ENCODE measurements at places on chromosomes 6 and 20.

DNA sequence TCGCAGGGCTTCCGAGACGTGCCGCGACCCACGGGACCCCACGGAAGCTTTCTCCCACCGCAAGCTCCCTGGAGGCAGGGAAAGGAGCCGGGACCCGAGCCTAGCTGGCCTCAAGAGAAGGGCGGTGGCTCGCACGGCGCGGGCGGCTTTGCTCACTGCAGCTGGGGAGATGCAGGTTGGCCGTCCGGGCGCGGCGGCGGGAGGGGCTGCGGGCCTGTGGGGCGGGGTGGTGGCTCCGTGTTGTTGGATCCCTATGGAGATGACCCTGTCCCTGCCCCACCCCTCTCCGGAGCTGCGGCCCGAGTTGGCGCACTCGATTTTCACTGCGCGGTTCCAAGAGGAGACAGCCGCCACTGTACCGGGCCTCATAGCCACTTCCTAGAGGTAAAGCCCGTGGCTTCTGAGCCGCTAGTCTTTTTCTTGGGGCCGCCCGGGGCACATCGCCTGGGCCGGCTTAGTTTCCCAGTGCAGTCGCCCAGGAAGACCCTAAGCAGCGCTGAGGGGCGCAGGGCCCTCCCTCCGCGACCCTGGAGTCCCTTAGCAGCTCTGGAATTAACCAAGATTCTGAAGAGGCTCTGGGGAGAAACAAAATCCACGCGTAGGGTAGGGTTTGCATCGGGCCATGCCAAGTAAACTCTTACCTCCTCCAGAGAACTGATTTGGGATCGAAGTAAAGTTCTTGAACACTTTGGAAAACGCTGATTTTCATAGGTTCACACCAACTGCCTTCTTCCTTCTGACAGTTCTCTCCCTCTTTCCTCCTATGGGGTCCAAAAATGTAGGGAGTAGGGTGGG is at the start of gene ECT2L:
Gene ECT2L, plus strand, starts transcription at position 279 of the 795 bp plus-strand sequence. CDS start 17,188 bp downstream, outside the sequence.
- no peak for DNase-seq

GRCh38 chr6:28425944-28426541 is 17.2 kb downstream of the ZSCAN23 start:
- DNase-seq, result no peak

- no peak for DNase-seq
Observed at GRCh38 chr6:133447924-133448323, 206.8 kb downstream of the EYA4 start.

DNA sequence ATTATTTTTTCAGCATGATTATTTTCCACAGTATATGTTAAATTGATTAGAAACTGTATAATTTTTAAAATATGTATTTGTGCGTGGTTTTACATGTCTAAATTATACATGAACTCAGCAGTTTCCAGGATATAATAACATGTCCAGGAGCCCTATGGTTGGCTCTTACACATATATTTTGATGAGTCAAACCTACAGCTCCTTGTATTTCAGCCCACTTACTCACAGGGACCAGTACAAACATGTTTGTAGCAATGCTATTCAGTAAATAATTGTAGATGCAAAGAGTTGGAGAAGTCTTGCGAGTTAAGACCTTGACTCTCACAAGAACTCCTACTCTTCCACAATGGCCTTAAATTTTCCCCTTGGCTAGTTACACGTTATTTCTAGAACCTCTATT is 107.2 kb upstream of the SASH1 start:
- no peak for DNase-seq

DNA sequence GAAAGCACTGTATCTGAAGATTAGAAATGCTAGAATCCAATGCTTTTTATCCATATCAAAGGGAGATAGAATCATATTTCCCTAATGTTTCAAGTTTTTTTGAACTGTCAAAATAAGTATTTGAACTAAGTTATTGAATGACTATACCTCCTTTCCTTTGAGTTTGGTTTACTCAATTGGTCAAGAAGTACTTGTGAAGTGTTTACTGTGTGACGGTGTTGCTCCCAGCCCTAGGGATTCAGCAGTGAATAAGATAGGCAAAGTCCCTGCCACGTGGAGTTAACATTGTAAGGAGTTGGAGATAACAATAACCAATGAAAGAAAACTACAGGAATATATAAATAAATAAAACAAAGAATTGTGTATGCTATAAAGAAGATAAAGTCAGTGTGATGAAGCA is 535.9 kb downstream of the FRK start:
- DNase-seq, result no peak

- peak; percentile 96 for DNase-seq
Observed at GRCh38 chr20:35954200-35954906, at the start of gene SCAND1. Gene SCAND1 (minus strand): TSS chr20:35954502. CDS start chr20:35954284, 218 bp downstream.

- DNase-seq, result no peak
Observed at GRCh38 chr6:10479939-10480700, 41.0 kb upstream of the GCNT2 start.

- no peak for DNase-seq
Observed at GRCh38 chr6:110833831-110834230, 18.6 kb upstream of the CDK19 start.

- DNase-seq, result no peak
Observed at GRCh38 chr6:89775150-89775549, 44.4 kb downstream of the MDN1 start.

DNA sequence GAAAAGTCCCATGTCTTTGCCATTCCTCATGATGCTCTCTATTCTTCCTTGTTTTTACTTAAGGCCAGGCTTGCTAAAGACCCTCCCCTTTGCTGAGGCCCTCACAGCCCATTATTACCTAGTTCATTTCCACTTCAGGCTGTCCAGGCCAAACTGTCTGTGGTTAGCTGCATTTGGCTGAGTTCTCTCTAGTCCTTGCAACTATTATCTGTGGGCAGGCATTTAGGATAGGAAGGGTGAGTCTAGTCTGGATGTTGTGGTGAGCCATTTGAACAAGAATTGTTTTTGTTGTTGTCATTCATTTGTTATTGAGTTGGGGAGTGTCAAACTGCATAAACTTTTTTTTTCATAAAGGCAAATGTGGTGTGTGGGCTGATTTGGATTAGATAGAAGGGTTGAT is 182.4 kb downstream of the CD109 start:
- no peak for DNase-seq

DNA sequence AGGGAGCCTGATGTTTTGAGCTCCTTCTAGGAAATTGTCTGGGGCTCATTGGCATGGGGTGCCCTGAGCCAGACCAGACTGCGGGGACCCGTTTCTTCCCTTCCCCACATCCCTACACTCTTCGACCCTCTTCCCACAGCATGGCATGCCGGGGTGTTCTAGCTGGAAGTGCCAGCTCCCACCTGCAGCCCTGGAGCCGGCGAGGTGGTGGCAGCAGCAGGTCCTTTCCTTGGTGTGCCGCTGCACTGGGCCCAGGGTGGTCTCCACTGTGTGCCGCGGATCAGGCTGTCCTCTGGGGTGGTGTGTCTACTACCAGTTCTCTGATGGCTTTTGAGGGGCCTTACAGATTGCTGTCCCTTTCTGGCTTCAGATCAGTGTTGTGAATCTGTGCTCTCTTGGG is 7.5 kb upstream of the RWDD1 start:
- no peak for DNase-seq

DNA sequence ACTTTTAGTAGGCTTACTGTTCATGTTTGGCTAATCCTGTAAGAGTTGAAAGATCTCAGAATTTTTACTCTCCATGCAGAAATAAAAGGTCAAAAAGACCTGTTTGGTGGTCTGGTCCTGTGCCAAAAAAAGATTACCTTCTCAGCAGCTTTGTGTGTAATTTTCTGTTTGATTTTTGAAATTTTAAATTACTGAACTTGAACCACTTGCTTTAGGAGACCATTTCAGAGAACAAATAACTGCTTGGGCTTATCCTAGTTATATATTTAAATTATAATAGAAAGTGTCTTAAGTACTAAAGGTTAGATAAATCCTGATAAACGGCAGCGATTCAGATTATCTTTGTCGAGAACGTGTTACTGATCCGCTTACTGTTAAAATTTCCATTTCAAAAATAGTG is 118.3 kb upstream of the GRIK2 start:
- DNase-seq, result no peak

DNA sequence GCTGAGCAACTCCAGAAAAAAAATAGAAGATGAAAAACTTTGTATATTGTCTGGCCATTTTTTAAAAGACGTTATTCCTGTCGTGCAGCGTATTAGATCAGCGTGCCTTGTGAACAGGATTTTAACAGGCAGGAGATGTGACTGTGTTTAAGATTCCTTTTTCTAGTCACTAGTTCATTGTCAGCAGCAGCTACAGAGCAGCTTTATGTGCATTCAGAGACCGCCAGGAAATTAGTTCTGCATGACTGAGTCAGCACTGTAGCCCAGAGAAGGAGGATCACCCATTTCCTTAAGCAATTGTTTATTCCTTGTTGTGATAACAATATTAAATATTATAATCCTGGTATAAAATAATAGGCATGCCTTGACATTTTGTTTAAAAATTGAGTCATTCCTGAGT is 75.4 kb upstream of the ADGRB3 start:
- no peak for DNase-seq

- DNase-seq, result no peak
Observed at GRCh38 chr6:100761841-100762240, 119.3 kb downstream of the ASCC3 start.

DNA sequence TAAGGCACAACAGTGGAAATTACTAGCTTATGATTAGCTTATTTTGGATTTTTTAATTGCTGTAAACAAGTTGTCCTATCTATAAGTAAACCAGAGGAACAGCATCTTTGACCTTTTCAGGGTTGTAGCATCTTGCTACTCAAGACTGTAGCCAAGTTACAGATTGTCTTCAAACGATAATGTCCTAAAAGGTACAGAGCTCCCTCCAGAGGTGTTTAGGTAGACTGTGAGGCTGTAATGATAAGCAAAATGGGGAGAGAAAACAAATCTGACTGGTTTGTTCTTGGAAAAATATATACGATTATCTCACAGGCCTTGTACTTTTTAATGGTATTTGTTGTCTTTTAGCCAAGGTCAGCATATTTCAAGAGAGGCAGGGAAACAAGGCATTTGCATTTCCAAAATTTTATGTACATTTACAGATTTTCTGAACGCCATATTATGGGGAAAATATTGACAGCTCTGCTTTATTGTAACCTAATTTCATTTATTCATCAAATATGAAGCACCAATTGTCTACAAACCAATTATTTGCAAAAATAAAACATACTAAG is 273.4 kb downstream of the MEI4 start:
- DNase-seq, result no peak

GRCh38 chr6:7991536-7991935 is 72.7 kb downstream of the BLOC1S5 start:
- no peak for DNase-seq

DNA sequence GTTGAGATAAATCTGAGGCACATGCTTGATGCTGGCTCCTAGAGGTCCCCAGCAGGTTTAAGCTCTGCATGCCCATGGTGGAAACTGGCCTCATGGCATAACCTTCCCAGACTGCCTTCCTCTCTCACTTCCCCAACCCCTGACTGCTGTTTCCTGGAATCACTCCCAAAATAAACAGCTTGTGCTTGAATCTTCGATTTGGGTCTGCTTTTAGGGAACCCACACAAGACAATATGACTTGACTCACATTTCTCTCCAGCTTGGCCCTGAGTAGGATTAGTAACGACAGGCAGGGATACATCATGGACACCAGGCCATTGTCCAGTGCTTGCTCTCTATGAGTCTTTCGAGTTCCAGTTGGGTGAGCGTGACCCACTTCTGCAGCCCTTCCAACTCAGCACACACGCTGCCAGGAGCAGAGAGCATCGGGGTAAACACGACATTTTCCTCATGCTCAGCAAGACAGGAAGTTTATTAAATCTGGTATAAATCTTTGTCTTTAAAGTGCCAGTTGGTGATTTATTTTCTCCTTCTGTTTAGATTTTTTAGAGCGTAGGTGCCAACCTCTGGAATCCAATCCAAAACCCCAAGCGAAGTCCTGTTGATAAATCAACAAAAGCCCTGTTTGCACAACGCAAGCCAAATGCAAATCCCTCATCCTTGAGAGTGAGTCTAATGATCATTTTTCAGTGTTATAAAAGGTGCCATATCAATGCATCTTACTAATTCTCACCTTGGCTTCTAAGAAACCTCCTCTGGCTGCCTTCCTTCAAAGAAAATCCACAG is 135.0 kb downstream of the FOXA2 start:
- DNase-seq, result no peak

- DNase-seq, result peak; percentile 83
Observed at GRCh38 chr6:42030585-42031506, 19.5 kb upstream of the TAF8 start.

DNA sequence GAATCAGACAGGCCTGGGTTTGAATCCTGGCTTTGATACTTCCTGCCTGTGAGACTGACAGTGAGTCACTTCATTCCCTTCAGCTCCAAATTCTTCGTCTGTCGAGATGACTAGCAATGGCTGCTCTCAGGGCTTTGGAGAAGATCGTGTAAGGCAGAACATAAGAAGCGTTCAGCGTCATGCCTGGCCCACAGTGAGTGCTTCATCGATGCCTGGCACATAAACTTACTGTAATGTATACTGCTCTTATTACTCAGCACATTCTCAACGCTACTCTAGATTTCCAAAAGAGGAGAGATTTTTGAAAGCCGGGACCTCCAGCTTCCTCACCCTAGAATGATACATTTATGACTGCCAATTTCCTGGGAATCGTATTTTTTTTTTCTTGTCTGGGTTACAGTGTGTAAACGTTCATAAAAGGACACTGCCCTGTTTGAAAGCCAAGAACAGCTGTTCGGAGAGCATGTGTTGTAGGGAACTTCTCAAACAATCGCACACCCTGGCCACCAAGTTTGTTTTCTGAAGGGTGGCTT is 16.2 kb upstream of the BCAS1 start:
- no peak for DNase-seq

DNA sequence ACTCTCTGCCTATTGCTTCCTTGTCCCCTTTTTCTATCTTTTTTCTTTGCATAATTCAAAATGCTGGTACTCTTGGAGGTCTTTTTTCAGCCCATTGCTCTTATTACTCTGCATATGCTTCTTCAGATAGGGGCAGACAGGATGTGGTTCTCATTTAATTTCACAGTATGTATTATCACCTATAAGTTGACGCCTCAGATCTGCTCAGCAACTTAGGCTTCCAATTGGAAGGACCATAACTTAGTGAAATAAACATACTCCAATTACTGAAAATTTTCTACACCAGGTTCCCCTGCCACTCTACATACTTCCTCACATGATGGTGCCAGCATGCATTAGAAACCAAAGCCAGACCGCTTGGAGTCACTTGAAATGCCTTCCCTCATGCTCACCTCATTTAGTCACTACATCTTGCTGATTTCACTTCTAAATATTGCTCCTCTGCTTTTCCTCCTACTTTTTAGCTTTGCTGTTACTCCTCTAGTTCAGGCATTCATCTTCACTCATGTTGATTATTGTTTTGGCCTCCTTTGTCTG is 34.5 kb upstream of the AHI1 start:
- no peak for DNase-seq

GRCh38 chr6:14986370-14986769 is 259.5 kb upstream of the JARID2 start:
- no peak for DNase-seq

- no peak for DNase-seq
Observed at GRCh38 chr6:4582506-4583417, 193.4 kb upstream of the CDYL start.

- DNase-seq, result no peak
Observed at GRCh38 chr6:47922391-47922790, 140.6 kb downstream of the OPN5 start.

GRCh38 chr6:68127074-68127473 is 508.0 kb upstream of the ADGRB3 start:
- no peak for DNase-seq

Data from activated CD8-positive, alpha-beta memory T cell treated with anti-CD3 and anti-CD28 coated beads for 24 hours (primary cell).